ENCODE measurements at places on chromosomes 12 and 14.

- no peak for DNase-seq
Observed at GRCh38 chr12:116104167-116104767, 173.2 kb downstream of the MED13L start.

DNA sequence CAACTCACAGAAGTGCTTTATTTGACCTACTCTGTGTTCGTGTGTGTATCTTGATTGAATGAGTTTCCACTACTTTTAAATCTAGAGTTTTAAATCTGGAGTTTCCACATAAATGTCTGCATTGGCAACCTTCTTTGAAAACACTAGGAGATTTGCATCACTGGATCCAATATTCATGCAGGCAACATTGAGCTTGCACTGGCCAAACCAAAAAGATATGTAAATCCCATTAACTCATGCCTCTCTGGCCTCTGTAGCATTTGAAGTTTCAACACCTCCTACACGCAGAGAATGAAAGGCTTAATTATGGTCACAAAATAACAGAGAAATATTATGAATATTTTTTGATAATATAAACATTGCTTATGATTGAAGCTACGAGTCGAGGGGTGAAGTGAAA lies 178.6 kb downstream of the DUSP6 start:
- DNase-seq: no peak

- no peak for DNase-seq
Observed at GRCh38 chr12:25573346-25573745, 20.3 kb upstream of the LMNTD1 start.

DNA sequence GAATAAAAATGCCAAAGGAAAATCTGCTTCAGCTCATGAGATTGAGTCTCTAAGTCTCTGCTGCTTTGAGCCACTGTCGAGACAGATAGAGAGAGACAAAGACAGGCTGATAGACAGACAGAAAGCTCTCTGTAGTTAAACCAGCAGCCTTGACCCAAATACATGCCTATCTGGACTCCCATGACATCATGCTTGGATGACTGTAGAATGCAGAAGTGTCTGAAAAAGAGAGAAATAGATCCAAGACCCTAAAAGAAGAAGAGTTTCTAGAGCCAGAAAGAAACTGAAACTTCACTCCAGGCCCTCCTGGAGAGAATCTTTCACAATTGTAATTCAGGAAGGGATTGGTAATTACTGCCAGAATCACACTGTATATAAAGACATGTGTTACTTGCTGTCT lies 122.6 kb upstream of the PLXNC1 start:
- no peak for DNase-seq

- no peak for DNase-seq
Observed at GRCh38 chr14:104222396-104223036, 84.1 kb downstream of the KIF26A start.

DNA sequence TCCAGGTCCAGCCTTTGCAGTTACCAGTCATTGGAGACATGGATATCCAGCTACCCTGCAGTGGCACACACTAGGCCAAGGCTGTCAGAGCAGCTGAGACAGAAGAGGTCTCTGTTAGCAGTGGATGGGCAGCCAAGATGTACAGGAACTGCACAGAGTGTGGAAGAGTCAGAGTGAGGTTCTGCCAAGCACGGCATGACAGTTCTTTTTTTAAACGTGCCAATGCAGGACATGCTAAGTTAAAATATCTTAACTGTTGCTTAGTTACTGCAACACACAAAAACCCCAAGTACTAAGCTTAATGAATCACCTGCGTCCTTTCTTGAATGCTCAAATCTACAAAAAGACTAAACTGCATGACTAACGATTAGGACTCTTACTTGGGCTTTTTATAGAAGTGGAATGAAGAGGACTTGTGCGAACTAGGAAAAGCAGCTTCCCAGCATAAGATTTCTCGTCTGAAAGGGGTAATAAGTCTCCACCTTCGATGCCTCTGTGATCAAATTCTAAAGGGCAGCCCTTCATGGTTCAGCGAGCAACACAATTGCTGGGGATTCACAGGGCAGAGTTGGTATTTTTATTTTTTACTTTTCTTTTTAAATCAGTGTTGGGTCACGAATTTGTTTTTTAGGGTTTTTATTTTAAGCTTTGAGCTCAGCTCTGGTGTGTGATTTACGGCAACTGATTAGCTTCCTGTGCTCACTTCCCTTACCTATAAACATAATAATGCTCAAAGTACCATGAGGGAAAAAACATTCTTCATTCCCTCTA lies 20.6 kb downstream of the MAPK1IP1L start:
- DNase-seq: no peak

GRCh38 chr14:29064305-29064900 lies 297.8 kb downstream of the FOXG1 start:
- DNase-seq: no peak

GRCh38 chr12:39505023-39505422 lies 62.1 kb upstream of the KIF21A start:
- no peak for DNase-seq

DNA sequence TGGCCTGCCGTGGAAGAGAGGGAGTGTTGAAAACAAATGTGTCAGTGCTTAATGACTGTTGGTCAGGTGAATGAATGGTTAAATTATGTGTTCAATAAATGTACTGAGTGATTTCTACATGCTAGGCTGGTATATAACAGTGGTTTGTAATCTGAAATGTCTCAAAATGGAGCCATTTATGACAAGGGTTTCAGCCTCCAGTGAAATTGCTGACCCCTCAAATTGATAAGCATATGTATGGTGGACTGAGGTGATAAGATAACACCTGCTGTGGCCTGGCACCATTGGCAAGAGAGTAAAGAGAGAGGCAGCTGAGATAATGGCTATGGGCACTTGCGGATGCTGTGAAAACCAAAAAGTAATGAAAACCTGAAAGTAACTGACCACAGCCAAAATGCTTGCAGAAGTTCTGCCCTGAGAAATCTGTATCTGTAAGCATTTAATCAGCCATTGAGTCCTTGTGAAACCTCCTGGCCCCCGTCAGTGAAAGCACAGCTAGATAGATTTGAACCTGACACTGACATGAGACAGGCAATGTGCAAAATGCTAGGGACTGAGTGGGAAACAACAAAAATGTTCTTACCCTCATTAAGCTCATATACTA lies 1.4 kb upstream of the BCAT1 start:
- DNase-seq: no peak

DNA sequence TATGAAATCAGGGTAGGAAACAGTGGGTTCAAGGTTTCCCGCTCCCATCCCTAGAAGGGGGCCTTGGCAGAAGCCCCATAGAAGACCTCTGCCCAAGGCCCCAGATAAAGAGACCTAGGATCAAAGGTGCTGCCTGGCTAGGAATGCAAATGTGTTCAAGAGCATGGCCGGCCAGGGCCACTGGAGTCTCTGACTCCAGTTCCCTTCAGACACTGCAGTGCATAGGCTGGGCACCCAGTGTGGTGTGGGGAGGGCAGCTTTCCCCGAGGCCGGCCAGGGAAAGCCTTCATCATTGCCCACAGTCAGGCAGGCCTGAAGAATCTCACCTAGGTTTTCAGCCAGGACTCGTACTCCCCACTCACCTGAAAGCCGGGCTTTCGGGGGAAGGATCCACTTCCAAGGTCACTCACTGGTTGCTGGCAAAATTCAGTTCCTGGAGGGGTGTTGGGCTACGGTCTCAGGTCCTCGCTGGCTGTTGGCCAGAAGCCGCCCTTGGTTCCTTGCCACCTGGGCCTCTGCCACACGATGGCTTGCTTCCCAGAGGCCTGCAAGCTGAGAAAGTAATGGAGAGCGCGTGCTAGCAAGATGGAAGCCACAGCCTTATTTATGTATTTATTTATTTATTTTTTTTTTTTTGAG lies 9.7 kb upstream of the PEBP1 start:
- no peak for DNase-seq

GRCh38 chr12:41224066-41224465 lies 35.9 kb downstream of the PDZRN4 start:
- DNase-seq: no peak

- no peak for DNase-seq
Observed at GRCh38 chr14:80698974-80699373, 242.6 kb downstream of the CEP128 start.

DNA sequence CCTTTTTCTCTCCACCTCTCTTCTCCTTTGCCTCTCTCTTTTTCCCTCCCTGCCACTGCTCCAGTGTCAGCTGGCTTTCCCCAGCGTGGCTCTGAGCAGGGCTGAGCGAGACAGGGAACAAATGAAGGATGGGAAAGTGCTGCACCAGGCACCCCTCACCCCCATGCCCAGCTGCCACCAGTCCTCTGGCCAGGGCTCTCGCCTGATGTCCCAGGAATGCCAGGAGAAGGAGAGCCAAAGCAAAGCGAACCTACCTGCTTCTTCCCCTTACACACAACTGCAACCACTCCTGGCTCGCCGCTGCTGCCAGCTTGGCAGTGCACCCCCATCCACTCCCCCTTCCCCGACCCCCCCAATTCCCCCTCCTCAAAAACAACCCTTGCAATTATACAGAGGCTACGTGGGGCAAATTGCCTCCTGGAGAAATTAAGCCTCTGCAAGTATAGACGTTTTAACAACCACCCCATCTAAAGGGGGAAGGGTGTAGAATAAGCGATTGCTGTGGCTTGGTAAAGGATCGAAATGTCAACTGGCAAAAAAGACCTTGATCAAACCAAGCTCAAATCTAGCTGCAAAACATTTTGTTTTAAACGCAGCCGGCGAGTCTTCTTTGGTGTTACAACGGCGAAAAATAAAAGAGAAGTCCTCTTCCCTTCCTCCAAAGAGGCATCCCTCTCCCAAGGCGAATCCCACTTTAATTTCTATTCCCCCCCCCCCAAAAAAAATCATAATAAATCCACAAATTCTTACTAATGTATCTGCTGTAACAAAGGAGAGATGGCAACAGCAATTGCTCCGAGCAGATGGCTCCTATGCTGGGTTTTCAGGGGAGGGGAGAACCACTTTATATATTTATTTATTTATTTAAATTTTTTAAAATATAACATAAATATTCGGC lies 2.9 kb downstream of the BCL11B start:
- DNase-seq: no peak

DNA sequence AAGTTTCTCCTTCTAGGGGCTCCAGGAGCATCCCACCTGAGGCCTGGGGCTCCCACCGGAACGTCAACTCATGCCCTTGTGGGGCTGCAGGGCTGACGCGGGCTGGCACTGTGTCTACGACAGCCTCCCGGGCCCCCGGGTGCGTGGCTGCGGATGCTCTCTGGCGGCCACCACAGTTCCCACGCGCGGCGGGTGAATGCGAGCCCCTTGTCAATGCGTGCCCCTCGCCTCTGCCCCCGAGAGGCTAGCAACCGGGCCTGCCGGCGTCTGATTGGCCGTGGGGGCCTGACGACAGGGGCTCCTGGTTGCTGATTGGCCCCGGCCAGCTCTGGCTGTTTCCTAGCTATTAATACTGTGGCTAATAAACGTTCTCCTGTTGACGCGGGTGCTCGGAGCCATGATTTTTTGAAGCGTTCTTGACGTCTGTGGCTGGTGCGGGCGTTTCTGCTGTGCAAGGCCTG lies 1.8 kb upstream of the MEG3 start:
- DNase-seq: no peak

GRCh38 chr12:111685322-111685810 lies 390 bp downstream of the BRAP start:
- DNase-seq: no peak

DNA sequence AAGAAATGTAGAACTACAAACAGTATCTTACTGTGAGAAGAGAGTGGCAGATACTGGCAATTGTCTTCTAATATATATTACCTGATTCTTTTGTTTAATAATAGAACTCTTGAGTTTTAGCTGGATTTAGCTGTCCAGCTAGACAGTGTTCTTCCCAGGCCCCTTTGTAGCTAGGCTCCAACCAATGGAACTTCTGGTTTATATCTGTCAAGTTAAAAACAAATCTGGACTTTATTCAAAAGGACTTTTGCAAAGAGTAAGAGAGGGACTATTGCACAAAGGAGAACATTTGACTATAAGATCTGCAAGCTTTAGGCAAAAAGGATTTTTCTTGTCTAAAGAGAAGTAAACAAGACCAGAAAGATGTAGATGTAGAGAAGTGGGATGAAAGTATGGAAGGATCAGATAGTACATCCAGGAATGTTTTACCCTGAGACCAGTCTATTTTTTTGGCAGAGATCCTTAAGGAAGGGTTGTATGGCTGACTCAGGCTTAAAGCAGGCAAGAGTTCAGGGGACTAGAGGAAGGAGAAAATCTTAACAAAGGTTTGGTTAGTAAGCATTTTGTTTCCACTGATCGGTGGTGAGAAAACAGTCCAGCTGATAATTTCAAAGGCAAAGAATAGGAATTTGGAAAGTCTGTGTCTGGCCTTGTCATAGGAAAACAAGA lies 111.1 kb upstream of the PLEKHA5 start:
- no peak for DNase-seq

DNA sequence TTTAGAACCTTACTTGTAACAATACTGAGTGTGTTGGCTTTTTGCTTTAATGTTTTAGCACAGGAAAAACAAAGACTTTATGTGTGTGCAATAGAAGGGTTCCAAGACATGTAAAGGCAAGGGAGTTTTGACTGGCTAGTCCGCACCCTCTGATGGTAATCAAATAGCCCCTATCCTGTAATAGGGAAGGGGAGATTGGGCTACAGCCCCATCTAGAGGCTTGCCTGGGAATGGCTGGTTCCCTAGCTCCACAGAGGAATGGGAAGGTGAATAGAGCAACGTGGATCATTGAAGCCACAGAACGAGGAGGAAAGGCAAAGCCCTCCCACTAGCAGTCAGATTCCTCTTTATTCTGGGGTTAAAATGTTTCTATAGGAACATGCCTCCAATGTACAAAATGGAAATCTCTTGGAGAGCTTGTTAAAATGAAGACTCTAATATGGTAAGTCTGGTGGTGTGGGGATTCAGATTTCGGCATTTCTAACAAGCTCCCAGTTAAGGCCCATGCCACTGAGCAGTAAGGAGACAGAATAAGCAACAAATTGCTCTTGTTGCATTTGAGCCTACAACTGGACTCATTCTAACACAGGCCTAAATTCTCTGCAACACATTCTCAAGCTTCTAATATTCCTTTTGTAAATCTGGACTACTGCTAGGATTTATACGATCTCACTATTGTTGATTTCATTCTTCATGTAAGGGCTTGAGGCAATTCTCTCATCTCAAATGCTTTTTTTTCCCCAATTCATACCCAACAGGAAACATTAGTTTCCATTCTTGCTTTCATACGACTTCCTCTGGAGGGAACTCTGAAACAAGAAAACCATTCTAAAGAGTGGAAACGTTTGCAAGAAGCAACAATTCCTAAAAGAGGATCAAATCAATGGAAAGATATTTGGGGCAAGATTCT lies 57.1 kb downstream of the NIN start:
- no peak for DNase-seq

GRCh38 chr12:95543305-95543704 lies 8.0 kb downstream of the USP44 start:
- DNase-seq: no peak

GRCh38 chr12:56115329-56115728 lies 1.1 kb upstream of the RPL41 start:
- no peak for DNase-seq

- DNase-seq: no peak
Observed at GRCh38 chr12:24742378-24742777, 206.5 kb downstream of the BCAT1 start.

GRCh38 chr14:46432516-46432915 lies 219.1 kb downstream of the RPL10L start:
- DNase-seq: no peak

- DNase-seq: no peak
Observed at GRCh38 chr12:121239351-121240061, 29.6 kb downstream of the P2RX4 start.

GRCh38 chr12:75786070-75786469 lies 245.5 kb downstream of the PHLDA1 start:
- no peak for DNase-seq

- no peak for DNase-seq
Observed at GRCh38 chr14:63454863-63455622, 88.1 kb downstream of the PPP2R5E start.
